ENCODE measurements at places on chromosomes 5 and 9. TPM values are rescaled to one million over a fixed set of nuclear protein-coding genes. Genes with fewer than 3 reads are reported as not detected.

Gene PDE4D
- 8.1 TPM for total RNA-seq

Gene FUBP3
- 26.5 TPM for total RNA-seq

Gene SNCAIP
- total RNA-seq = 0.98 TPM

Gene PCDHA5
- total RNA-seq = under 0.01 TPM

Gene SPDL1
- total RNA-seq = 4.1 TPM

Data from liver (tissue), 10 donors.